ENCODE measurements at places on chromosomes 5 and 9. TPM values are rescaled to one million over a fixed set of nuclear protein-coding genes. Genes with fewer than 3 reads are reported as not detected.

- DNase-seq = no peak
Measured at GRCh38 chr5:171676286-171676944, 109.2 kb upstream of the SMIM23 start.

DNA sequence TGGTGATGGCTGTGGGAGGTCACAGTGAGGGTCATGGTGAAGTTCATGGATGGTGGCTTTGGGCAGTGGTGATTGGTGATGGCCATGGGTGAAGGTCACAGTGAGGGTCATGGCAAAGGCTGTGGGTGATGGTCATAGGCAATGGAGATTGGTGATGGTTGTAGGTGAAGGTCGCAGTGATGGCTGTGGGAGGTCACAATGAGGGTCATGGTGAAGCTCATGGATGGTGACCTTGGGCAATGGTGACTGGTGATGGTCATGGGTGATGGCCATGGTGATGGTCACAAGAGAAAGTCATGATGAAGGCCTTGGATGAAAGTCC lies 115.6 kb upstream of the IRX4 start:
- no peak for DNase-seq

GRCh38 chr9:107637421-107638420 lies 148.2 kb upstream of the KLF4 start:
- peak; percentile 99 for DNase-seq

DNA sequence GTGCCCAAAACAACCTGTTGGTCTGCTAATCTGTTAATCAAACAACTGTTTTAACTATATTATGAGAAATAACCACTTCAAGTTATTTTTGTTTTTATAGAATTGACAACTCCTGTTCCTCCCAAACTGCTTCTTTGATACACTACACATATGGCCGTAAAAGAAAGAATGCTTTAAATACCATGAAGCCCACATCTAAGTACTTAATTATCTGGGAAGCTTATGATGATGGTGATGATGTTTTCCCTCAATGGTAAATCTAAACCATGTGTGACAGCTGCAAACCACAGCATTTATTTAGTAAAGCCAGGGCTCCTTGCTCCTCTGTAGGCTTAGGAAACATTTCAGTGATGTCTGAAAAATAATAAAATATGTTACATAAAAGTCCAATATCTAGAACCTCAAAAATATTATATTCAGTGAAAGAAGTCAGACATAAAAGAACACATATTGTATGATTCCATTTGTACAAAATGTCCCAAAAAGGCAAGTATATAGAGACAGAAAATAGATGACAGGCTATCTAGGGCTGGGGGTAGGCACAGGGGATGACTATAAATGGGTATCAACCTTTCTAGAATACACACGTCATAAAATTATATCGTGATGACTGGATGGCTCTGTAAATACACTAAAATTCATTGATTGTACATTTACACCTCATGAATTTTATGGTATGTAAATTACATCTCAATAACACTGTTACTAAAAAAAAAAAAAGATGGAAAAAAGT lies 154.1 kb downstream of the EFNA5 start:
- DNase-seq = no peak

- DNase-seq = no peak
Measured at GRCh38 chr5:97501965-97502305, 318.9 kb upstream of the RIOK2 start.

Gene AIF1L
- 0.60 TPM for total RNA-seq

Measured in lung microvascular endothelial cell (primary cell).